ENCODE measurements at places on chromosomes 11 and 22.

DNA sequence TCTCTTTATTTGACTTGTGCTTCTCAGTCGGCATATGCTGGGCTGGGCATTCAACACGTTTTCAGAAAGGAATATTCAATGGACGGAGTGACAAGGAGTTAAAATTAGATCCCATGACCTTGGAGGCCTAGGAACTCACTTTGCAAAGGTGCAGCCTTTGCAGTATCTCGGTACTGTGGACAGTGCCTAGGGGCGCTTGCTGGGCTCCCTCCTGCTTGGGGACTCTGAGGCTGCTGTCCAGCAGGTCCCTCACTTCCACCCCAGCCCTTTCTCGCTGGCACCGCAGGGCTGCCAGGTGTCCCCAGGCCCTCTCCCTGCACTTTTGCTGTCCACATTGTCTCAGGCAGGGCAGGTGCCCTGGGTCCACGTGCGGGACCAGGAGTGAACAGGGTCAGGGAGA lies 255.5 kb upstream of the B3GAT1 start:
- no peak for DNase-seq

GRCh38 chr11:56842814-56843794 lies 94.6 kb upstream of the OR9G4 start:
- no peak for DNase-seq

- DNase-seq: no peak
Observed at GRCh38 chr11:88454881-88455280, 117.3 kb upstream of the CTSC start.

GRCh38 chr11:1600626-1601025 lies 2.5 kb upstream of the KRTAP5-2 start:
- no peak for DNase-seq

DNA sequence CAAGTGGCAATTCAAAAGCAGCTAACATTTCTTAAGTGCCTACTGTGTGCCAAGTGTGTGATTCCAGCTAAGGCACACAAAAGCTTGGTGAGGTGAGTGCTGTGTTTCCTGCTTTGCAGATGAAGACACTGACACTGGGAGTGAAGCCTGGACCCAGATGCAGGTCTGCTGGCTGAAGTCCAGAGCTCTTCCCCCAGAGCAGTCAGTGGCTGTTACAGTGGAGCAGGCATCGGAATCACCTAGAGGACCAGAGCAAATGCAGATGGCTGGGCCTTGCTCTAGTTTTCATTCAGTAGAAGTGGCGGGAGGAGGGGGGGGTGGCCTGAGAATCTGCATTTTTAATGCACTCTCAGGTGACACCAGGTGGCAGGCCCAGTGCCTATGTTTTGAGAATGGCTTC lies 342.3 kb downstream of the CADM1 start:
- DNase-seq: no peak

DNA sequence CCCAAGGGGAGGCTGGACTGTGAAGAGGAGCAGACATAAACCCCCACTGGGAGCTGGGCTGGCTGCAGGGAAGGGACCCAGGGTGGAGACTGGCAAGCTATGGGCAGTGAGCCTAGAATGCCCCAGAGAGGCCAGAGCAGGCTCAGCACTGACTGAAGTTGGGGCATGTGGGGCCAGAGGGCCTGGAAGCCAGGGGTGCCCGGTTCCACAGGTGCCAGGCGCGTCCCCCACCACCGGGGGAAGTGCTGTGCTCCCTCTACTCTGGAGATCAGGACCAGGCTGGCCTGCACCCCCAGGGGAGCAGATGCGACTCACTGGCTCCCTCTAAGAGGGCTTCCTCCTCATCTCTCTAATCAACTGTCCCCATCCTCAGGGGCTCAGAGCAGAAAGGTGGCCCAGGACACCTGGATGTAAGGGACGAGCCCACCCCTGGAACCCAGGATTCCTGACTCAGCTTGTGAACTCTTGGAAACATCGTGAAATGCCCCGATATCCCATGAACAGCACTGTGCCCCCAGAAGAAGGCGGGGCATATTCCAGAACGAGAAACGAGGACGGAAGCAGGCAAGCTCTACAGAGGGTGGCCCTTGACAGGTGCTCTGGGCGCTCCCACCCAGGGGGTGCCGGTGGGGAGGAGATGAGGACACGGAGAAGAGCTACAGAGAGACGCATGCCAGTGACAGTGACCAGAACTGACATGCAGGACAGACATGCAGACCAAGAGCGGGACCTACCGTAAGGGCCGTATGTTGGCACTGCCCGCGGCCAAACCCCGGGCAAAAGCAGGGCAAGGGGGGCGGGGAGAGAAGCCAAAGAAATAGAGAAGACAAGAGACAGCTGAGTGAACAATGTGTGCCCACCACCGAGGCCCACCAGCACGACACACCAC lies 20.4 kb downstream of the MAFF start:
- no peak for DNase-seq

DNA sequence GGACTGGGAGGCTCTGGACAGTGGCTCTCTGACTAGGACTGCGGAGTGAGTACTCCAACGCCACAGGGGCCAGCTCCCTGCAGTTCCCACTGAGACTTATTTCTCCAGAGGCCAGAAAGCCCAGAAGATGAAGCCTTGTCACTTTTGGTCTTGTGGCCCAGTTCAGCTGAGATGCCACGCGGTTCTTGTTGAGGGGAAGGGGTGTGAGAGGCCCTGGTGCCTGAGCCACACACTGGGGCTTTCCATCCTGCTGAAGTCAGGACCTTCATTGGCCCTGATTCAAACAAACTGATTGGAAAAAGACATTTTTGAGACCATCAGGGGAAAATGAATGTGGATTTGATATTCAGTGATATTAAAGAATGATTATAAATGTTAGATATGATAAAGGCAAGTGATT lies 73.6 kb downstream of the UBASH3B start:
- no peak for DNase-seq

DNA sequence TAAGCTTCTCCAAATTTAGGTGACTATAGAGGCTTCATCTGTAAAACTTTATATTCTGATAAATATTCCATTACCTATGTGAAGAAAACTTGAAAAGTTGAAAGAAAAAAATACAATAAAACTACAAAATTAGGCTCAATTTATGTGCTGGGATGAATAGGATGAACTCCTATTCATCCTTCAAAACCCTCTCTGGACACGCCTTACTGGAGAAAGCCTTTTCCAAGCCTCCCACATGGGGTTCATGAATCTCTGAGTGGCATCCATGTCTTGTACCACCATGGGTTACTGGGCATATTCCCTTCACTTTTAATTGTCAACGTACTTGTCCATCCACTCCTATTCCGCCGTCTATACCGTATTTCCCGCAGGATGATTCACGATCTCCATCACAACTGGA lies 55.7 kb downstream of the MN1 start:
- no peak for DNase-seq

- DNase-seq: no peak
Observed at GRCh38 chr22:30161051-30161469, 80.8 kb downstream of the HORMAD2 start.

DNA sequence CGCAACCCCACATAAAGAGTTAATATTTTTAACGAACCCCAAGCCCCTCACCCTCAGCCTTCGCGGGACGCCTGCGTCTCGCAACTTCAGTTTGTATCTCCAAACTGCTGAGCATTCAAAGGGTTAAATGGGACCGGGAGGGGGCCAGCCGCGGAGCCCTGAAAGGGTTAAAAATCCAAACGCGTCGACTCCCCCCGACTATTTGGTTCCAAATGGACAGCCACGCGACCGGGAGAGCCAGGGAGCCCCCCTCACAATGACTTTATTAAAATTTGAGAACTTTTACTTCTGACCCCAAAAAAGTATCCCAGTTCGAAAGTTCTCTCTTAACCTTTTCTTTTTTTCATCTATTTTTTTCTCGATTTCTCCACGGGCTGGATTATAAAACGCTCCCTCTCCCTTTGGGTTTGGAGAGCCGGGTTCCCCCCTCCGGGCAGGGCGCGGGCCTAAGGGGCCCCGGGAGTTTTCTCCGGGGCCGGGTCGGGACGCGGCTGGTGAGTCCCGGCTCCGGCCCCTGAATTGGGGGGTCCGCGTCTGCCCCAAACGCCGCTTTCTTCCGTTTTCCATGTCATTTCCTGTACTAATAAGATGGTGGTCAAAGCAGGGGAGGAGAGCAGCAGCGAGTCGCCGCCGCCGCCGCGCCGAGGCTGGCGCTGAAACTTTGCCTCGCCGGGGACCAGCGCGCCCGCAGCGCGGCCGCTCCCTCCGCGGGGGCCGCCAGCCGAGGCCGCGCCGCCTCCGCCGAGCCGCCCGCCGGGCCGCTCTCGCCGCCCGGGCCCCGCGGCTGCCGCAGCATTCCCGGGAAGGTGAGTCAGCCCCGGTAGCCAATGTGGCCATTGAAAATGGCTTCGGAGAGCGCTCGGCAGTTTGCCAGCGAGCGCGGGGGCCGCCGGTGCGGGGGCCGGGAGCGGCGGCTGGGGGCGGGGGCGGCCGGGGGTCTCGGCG lies at the start of gene PRDM11:
TSS of gene PRDM11 (plus strand) at position 568 of the 945 bp plus-strand sequence. CDS start 35,128 bp downstream, outside the sequence.
- DNase-seq: peak; percentile 18

- no peak for DNase-seq
Observed at GRCh38 chr22:44139773-44140172, 41.0 kb upstream of the PARVG start.

GRCh38 chr11:114562166-114562916 lies 2.7 kb upstream of the NXPE1 start:
- DNase-seq: no peak

DNA sequence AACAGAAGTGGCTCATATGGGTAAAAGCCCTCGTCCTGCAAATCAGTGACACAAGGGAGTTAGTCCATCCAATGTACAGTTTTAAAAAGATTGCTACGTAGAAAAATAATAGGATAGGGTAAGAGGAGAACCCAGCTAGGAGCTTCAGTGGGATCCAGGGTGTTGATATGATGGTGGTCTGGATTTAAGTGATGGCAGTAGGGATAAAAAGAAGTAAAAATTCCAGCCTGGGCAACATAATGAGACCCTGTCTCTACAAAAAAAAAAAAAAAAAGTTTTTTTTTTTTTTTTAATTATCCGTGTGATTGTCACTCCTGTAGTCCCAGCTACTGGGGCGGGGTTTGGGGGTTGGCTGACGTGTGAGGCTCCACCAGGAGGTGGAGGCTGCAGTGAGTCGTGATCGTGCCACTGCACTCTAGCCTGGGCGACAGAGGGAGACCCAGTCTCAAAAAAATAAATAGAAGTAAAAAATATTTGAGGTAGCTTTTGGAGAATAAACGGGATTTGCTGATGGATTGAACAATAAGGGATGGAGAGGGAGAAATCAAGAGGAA lies 7.0 kb upstream of the L3MBTL2 start:
- DNase-seq: no peak

DNA sequence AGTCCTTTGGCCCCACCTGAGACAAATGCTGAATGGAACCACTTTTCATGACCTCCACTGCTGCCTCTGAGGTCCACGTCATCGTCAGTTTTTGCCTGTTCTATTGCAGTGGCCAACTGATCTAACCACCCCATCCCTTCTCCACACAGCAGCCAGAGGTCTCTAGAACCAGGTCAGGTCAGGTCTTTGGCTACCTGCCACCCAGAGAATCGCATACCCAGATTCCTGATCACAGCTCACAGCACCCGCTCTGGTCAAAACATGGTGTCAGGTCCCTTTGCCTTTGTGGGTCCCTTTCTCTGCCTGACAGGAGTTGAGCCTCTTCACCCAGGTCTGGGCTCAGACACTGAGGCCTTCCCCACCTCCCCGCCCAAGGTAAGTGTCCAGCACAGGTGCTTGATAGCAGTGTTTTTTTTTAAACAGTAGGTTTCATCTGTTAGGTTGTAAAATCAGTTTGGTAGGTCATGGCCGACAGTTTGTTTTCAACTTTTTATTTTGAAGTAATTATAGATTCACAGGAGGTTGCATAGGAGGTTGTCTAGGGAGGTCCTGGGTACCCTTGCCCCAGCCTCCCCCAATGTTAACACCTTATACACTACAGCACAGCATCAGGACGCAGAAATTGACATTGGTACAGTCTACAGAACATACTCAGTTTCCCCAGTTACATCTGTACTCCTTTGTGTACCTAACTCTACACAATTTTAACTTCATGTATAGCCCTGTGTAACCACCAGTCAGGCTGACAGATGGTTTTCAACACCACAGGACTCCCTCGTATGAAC lies 6.9 kb downstream of the C22orf39 start:
- no peak for DNase-seq

DNA sequence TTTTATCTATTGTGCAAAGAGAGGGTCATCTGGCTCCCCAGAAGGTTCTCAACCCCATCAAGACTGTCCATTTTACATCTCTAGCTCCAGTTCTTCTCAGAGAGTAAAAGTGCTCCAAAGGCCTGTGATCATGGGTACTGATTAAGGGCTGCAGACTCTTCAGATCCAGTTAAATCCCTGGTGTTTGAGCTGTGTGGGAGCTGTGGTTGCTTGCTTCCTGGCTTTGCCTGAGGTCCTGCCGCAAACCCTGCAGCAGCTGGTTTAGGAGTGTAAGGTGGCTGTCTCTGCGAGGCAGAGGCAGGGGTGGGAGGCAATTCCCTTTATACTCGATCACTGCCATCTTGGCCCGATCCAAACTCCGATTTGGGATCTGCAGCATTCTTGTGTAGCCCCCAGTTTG lies 1.2 kb downstream of the MRPL17 start:
- no peak for DNase-seq

DNA sequence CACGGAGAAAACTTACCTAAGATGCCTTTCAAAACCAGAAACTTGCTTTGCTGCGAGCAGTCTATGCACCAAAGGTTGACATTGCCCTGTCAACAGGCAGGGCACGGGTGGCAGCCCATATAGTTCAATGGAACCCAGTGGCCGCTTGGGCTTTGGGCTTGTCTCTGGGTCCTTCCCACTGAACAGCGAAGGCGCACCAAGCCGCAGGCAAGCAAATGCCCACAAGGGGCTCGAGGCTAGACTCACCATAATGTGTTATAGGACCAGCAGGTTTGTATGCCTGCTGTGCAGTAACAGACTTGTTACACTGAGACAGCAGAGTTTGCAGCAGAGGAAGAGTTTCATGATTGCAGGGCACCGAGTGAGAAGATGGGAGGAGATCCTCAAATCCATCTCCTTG lies 20.3 kb downstream of the CLDN5 start:
- DNase-seq: no peak

DNA sequence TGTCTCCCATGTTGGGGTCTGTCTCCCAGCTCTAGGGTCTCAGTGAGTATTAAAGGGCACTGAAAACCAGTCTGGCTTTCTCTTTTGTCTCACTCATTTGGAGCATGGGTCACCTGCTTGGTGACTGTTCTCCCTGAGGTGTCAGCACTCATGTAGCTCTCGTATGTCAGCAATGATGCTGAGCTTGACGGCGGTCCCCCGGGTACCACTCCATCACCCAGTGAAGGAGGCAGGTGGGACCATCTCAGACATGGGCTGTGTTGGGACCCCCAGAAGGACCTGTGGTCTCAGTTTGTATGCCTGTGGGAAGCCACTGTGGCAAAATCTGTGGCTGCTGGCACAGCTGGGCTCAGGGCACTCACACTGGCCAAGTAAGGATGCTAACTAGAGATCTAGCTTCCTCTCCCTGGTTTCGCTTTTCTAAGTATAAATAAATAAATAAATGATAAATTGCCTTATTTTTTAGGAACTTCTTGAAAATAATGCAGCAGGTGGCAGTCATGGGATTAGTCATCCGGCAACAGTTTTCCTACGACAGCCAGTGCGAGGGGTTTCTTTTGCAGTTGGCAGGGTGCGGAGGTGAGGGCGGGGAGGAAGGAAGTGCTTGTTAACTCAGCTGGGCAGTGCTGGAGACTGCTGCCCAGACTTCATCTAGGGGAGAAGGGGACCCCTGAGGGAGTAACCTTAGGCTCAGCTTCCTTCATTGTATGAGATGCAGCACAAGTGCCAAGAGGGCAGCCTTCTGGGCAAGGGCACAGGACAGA lies 48.8 kb downstream of the OSBP2 start:
- DNase-seq: no peak

Measured in HCT116 (cell line).